ENCODE measurements at places on chromosomes 5 and 9.

GRCh38 chr9:81782313-81782995 lies 93.1 kb upstream of the TLE1 start:
- DNase-seq: no peak

- no peak for DNase-seq
Observed at GRCh38 chr5:11396917-11397316, 507.3 kb downstream of the CTNND2 start.

DNA sequence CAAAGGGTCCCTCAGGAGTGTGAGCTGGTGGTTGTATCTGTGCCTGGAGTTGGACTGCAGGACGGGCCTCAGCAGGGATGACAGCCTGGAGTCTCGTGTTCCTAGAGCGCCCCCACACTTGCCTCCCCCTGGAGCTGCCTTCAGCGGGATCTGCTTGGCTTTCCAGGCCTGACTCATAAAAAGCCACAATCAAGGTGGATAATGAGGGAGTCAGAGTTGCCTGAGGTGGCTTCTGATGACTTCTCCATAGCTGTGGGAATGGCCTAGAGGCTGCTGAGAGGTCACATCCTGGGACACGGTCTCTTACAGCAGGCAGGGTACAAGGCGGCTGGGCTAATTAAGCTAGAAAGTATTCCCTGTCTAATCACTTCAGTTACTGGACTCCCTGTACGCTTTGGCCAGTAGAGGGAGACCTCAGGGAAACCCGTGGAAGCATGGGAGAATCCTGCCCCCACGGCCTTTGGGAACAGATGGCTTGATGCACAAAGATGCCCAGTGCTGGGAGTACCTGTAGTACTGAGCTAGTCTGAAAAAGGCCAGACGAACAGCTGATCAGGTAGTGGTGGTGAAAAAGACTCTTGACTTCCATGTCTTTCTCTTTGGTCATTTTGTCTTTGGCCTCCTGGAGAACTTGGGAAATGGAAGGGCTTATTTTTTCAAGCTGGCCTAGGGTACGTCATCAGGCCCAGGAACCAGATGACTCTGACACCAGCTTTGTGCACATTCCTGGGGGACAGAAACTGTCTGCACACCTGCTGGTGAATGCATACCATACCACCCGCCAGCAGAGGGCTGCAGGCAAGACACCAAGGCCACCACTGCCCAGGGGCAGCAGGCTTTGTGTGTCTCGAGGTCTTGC lies 16.1 kb upstream of the FRRS1L start:
- DNase-seq: no peak

- no peak for DNase-seq
Observed at GRCh38 chr9:76425677-76426453, 31.6 kb upstream of the RFK start.

DNA sequence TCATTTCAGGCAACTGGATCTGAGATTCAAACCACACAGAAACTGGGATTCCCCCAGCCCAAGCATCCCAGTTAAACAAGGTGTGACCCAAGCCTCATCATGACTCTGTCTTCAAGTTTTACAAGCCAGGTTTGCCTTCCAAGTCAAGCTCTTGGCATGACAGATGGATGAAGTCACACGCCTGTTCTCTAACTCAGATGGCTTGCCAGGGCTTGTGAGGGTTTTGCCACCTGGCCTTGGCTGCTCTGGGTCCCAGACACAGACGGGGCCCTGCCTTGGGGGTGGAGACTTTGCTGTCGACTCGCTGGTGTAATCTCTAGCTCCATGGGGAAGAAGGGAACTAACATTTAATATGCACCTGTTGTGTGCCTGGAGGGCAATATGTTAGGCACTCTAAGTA lies 95.8 kb upstream of the RARS1 start:
- DNase-seq: no peak

- DNase-seq: no peak
Observed at GRCh38 chr5:53874409-53874808, 314.0 kb downstream of the NDUFS4 start.

GRCh38 chr9:69937360-69937759 lies 106.3 kb upstream of the MAMDC2 start:
- no peak for DNase-seq

GRCh38 chr5:122462486-122462885 lies 150.4 kb downstream of the SNCAIP start:
- DNase-seq: no peak

DNA sequence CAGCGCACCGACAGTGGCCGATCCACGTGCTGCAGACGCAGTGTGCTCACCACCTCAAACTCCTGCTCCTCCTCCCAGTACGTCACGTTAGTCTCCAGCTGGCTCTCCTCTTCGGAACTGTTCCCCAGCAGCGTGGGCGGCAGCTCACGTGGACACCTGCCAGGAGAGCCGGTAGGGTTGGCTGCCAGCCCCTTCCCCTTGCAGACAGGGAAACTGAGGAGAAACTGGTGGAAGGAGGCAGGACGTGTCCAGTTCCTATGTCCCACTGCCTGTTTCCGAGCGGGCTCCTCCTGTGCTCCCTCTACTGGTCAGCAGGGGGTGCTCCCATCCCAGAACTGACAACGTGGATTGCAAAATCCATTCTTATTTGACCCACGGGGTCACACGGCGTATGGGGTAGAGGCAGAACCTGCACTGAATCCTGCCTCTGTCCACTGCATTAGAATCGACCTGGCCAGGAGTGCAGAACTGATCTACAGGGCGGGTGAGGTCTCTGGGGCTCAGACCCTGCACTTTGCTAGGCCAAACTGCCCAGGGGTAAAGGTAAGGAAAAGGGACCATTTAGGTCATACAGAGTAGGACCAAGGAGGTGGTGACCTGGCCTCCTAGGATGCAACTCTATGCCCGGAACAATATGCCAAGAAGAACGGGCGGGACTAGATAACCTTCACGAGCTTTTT lies 25.7 kb downstream of the PDGFRB start:
- peak; percentile 9 for DNase-seq

DNA sequence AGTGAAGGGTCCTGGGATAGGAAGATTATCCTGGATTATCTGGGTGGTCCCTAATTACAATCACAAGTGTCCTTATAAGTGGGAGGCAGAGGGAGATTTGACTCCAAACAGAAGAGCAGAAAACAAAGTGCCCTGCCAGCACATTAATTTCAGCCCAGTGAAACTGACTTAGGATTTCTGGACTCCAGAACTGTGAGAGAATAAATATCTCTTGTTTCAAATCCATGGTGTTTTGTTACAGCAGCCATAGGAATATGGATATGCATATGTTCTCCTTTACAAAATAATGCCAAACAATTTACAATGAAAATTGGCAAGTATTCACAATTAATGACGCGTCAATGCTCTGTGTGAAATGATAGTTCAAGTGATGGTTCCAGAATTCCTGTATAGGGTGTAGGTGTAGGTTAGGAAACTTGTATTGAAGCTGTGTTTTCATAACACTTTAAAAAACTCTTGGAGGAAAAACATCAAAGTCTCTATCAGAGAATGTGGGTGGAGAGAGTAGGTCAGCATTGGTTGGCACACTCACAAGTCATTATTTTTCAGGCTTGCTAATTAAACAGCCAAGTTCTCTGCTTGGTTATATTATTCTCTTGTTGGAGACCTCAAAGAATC lies 19.9 kb upstream of the PLPP1 start:
- no peak for DNase-seq

GRCh38 chr9:93650448-93650847 lies 74.1 kb downstream of the PHF2 start:
- no peak for DNase-seq

DNA sequence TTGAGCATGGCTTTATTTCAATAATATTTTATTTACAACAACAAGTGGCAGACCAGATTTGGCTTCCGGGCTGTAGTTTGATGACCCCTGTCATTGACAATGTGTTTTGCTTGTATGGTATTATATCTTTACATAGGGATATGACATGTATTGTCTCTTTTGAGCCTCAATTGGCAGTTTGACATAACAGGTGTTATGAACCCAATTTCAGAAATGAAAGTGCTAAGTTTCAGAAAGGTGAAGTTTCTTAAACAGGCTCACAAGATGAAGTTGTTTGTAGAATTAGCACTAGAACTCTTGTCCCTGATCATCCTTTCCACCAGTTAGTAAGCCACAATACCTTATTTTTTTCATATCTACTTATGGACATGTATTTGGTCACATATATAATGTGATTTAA lies 303.0 kb upstream of the GRIA1 start:
- no peak for DNase-seq

GRCh38 chr9:38160613-38161215 lies 91.7 kb upstream of the SHB start:
- DNase-seq: no peak

DNA sequence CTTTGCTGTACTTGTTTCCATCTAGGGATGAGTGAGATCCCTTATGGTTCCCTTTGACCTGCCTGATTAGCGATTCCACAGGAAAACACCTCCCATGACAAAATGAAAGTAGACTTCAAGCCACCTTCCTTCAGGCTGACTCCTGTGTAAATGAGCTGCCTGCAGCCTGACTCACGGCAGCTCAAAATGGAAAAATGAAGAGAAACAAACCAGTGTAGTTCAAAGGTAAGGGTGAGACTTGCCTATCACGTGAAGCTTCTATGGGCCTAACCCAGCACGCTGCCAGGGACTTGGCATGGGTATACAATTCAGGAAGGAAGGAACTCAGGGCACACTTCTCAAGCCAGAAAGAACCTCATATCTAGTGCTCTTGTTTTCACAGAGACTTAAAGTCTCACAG lies 110.1 kb upstream of the LRRTM2 start:
- no peak for DNase-seq

GRCh38 chr5:61281686-61282085 lies 50.4 kb upstream of the ZSWIM6 start:
- no peak for DNase-seq

- DNase-seq: no peak
Observed at GRCh38 chr9:137021568-137021978, 6.5 kb downstream of the ABCA2 start.

DNA sequence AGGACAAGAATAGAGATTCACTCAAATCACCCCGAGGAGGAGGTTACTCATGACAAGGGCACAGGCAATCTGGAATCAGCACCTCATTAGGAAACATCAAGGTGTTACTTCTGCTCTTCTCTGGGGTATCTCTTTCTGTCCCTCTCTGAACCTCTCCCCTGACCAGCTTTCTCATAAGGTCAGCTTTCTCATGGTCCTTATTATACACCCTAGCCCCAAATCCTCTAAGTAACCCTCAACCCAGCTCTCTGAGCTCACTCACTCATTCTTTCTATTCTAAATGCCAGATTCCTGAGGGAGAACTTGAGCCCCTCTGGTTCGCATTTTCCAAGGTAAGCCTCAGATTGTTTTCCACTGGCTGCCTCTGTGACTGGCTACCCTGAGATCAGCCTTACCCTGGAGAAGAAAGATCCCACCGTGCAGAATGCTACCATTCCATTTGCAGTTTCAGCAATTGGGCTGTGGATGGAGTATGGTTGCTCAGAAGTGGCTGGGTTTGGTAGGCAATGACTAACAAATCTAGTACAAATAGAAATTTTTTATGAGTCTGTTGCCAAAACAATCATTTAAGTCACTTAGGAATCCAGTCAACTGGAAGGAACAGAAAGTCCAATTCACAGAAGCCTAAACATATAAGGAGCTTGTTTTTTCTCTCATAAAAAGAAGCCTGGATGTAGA lies 9.0 kb upstream of the TIMD4 start:
- DNase-seq: no peak

DNA sequence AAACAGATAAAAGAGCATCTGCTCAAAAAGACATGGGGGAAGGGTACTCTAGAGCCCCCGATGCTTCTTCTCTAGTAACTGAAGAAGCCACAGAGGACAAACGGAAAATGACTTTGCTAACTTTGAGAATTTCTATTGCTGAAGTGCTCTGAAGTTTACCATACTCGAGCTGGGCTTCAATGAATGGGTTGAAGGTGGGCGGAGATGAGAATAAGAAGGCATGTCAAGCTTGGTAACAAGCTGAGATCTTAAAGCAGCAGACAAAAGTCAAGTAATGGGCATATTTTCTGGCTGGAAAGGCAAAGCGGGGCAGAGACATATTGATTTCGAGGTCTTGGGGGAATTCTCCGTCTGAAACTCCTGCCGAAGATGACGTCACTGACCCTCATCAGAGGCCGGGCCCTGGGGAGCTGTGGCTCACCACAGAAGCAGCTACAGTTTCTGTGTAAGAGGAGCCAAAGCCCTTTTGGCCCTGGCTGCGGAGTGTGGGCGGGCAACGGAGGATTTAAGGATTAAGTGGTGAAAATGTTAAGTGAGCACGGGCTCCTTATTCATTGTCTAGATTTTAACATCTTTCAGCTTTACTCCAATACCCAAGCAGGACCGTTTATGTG lies 115.8 kb upstream of the SLIT3 start:
- DNase-seq: no peak

DNA sequence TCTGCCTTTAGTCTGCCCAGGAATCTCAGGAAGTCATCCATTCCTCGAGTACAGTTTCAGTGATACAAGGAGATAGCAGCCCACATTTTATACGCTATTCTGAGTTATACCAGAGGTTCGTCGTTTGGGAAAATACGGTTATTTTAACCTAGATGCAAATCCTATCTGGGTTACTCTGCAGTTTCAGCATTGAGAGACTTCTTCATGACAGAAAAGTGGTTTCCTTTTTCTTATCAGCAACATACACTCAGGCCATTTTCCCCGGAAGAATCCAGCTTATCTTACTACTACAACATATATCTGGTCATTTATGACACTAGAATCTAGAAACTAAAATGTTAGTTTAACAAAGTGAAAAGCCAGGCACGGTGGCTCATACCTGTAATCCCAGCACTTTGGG lies 83.4 kb upstream of the IQGAP2 start:
- DNase-seq: no peak

DNA sequence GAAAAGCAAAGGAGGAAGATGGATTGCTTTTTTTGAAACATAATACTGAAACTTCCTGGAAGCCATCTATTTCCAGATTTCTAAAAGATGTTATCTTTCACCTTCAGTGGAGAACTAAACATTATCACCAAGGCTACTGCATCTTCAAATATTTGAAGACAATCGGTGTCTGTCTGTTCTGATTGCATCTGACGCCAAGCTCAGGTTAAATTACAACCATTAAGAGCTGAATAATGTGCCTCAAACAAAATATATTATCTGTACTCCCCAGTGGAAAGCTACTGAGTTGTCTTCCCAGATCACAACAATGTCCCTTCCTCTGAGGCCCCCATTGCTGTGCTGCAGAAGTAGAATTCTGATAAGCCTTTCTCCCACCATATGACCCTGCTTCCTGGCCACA lies 342.3 kb downstream of the PLK2 start:
- DNase-seq: no peak

DNA sequence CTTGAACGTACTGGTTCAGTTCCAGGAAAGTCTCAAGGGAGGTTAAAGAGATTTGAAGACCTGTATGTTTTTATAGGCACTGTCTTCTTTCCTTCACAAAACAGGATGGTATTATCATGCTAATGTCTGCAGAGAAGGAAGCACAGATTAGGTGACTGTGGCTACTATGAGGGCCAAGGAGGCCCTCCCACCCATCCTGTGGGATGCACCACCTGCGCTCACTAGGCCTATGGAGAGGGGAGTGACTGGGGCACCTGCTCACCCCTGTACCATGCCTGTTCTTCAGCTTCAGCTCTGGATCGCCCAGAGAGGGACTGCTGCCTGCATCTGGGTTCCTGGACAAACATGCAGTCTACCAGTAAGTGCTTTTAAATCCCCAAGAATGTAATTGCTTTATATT lies 469.4 kb downstream of the CCDC171 start:
- DNase-seq: no peak

Data from stimulated activated CD4-positive, alpha-beta T cell treated with anti-CD3 and anti-CD28 coated beads, Interleukin-15, amount 100 ng/mL, for 1 hour (primary cell).